ENCODE measurements at places on chromosomes 13 and 19.

DNA sequence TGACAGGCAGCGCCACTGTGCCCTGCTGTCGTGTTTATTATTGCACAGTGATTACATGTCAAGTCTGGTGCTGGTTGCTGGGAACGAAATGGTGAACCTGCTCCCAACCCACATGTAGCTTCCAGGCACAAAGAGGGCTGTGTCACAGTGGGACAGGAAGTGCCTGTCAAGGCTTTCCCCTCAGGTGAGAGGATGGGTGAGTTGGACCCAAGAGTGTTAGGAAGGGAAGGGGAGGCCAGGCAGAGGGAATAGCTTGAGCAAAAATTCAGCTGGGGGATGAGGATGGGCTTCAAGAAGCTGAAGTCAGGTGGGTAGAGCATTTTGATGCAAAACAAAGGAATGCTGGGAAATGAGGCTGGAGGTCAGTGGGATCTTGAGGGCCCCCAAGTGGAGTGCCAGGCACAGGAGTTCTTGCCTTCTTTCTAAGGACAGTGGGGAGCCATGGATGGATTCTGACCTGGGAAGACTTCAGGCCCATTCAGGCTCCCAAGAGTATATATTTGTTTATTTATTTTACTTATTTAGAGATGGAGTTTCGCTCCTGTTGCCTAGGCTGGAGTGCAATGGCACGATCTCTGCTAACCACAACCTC, 8.5 kb upstream of the QTRT1 start:
- DNase-seq = no peak

DNA sequence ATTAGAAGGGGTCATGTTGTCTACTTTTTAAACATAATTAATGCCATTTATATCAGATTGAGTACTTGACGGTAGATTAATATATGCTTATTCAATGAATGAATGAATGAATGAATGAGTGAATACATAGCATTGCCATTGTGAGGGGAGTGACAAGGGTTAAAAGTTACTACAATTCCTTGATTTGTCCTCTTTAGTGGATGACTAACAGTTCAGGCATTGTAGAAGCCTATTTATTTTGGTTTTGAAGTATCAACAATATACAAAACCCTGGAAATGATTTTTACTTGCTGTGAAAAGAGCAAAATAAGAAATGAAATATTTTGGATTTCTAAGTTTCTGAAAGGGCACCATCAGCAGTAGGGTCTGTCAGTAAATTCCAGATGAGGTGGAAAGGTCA, 122.7 kb downstream of the CYSLTR2 start:
- no peak for DNase-seq

DNA sequence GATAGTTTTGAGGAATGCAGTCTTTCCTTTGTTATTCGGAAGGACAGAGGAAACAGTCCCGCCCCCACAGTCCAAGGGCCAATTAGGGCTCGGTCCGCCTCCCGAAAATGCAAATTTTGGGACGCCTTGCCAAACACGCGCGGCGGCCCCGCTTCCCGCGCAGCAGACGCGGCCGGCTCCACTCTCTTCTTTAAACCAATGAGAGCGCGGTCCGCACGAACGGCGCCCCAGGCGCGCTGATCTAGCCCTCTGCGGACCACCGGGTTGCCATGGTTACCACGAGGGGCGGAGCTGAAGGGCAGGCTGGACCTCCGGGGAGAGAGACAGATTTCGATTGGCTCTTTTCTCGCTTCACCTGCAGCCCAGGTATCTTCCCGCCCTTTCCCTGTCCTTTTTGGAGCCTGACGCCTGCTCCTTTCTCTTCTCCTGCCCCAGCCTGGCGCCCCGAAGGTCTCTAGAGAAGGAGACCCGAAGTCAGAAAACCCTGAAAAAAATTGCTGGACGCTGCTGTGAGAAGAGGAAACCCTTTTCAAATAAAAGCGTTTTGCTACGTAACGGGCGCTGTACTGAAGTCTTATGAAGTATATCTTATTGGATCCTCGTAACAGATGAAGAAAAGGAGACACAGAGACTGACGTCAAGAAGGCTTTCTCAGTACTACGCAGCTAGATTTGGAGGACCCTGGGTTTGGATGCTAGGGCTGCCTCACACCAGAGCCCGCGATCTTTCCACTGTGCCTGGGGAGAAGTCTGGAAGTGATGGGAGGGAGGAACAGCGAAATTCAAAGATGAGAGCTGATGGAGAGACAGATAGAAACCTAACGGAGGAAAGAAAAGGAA, 2.0 kb downstream of the PTH2 start:
- no peak for DNase-seq

GRCh38 chr19:53507523-53508442, 30.2 kb upstream of the ZNF331 start:
- no peak for DNase-seq

DNA sequence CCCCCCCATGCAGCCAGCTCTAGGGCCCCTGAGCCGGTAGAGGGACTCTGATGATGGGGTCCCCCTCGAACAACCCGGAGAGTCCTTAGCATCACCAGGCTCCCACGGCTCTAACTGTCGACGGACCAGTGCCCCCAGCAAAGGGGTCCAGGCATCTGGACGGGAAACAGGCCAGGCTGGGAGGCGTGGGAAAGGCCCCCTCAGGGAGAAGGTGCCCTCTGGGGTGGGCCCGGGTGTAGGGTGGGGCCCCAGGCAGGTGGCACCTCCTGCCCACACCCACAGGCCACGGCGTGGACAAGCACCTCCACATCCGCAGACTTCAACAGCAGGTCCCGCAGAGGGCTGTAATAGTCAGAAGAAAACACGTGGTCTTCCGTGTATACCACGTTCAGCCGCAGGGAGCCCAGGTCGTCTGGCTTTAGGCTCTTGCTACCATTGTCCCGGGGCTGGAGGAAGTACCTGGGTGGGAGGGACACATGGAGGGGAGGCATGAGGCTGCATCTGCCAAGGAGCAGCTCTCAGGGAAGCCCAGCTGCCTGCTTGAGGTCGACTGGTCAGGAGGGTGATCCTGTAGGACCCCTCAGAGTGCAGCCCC, 44.7 kb upstream of the C13orf46 start:
- DNase-seq = no peak

Data from activated CD4-positive, alpha-beta T cell treated with anti-CD3 and anti-CD28 coated beads for 1 hour (primary cell).